ENCODE measurements at places on chromosomes 1 and 21.
A peak's percentile ranks its signal among the peaks of the same experiment; 100 is the strongest.

GRCh38 chr1:10694274-10694632, 102.2 kb downstream of the CASZ1 start:
- DNase-seq = peak; percentile 62

GRCh38 chr1:244659694-244660093, 6.8 kb downstream of the DESI2 start:
- no peak for DNase-seq

DNA sequence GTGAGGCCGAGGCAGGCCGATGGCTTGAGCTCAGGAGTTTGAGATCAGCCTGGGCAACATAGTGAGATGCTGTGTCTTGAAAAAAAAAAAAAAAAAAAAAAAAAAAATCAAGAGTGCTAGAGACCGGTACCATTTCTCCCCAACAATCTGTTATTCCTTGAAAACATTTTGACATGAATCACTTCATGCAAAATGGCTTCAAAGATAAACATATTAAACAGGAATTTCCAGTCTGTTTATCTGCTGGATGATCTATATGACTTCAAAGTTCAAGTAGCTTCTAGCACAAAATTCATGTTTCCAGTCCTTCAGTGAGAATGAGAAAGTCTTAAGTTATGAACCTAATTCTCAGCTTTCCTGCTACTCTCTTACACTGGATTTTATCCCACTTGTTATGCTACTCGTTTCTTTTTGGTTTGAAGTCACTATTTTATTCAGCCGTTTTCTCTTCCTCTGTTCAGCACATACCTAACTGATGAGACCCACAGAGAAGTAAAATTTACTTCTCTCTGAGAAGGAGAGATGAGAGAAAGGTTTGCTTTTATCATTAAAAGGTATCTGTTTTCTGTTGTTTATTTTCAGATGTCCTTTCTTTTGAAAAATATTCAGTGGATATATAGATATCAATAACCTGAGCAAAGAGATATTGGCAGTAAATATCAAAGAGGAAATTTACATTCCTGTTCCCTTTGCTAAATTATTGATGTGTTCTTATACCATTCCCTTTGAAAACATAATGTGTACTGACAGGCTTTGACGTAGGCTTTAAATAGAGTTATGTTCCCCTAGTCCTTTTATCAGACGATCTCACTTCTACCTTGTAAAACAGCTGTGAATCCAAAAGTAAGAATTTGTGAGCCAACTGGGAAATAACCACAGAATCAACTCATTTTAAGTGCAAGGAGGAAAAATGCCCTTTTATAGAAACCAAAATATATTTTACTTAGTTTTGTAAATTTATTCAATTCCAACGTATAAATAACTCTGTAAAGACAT, 38.2 kb downstream of the CD46 start:
- DNase-seq = no peak

- no peak for DNase-seq
Observed at GRCh38 chr1:21939650-21940374, 2.7 kb upstream of the HSPG2 start.

DNA sequence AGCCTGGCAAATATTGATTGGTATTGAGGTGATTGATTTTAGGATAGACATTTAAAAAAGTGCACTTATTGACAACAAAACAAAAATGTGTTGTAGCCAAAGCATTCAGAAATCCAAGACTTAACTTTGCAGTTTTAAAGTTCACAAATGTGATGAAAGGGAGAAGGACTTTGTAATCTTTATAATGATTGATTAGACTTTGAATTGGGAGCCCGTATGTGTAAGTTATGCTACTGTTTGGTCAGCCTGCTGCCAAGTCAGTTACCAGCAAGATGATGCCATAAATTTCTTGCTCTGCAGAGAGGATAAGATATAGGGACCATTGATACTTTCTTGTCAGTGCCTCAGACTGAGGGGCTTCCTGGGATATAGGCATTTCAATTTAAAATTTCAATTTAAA, 39.5 kb downstream of the TBX19 start:
- no peak for DNase-seq

DNA sequence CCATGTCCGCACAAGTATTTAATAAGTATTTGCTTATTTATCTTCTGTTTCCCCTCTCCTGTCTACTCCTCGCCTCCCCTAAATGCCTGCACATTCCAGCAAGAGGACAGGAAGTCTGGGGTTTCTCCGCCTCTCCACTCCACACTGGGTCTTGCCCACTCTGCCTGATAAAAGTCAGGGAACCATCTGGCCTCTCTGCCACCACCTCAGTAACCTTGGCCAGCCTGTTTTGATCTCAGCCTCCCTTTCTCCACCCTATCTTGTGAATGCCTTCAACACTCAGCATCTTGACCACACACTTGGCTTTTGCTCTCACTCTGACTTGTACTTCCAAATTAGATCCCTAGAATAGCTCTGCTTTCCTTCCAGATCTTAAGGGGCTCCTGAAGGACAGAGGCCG, 165.3 kb upstream of the UBE2U start:
- no peak for DNase-seq

- DNase-seq = no peak
Observed at GRCh38 chr1:21648352-21648730, 20.8 kb downstream of the RAP1GAP start.

DNA sequence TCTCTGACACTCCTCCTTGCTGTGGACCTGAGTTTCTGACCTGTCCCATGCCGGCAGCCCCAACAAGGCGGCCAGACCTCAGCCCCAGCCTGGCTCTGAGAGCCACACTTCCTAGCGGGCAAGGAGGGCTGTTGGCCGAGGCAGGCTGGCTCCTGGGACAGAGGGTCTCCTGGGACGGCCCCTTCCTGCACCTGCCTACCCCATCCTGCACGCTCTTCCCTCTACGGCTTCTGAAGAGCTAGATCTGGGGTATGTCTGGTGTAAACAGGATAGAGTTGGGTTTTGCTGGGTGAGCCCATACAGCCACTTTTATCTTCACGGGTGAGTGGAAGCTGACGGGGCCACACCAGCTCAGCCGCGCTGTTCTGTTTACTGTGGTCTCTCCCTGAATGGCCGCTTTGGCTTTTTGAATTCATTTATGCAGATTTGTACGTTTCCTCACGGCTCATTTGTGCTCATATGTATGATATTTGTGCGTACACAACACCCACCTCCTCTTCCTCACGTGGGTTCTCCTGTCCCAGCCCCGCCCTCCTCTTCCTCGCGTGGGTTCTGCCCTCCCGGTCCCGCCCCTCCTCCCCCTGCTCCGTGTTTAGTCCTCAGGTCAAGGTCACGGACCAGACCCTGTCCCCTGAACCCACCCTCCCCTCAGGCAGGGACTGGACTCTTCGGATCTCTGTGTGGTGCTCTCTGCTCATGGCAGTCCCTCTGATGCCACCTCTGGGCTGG, 34.7 kb upstream of the POFUT2 start:
- no peak for DNase-seq

DNA sequence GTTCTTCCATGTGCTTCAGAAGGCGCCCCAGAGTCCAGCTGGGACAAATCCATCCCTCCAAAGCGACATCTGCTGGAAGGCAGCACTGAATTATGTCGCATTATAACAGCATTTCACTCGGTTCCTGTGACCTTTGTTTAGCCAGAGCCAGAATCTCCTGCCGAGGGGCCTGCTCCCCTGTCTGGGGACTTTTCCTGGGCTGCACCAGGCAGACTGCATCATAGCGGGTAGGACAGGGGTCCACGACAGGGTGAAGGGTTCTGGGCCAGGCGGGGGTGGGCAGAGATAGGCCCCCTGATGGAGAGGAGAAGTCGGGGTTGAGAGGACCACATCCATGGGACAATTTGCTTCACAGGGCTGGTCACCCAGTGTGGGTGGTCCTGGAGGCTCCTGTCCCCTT, 276.9 kb downstream of the MATN1 start:
- DNase-seq = no peak

- no peak for DNase-seq
Observed at GRCh38 chr1:12475947-12476346, 142.1 kb downstream of the DHRS3 start.

DNA sequence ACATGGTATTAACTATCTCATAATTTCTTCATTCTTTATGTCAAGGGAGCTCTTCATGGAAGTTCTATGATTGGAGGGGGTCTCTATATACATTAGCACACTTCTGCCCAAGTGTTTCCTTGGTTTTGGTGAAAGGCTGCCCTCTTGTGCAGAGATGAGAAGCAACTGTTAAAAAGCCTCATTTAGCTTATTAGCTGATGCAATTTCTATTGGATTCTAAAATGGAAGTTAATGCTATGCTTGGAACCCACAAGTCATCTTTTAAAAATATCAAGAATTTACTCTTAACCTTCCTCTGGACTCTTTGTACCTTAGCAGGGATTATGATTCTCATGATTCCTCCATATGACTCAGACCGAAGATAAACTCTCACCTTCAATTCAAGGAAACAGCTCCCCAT, 328.9 kb downstream of the PTBP2 start:
- peak; percentile 68 for DNase-seq

- DNase-seq = no peak
Observed at GRCh38 chr1:2228157-2228594, at the start of gene SKI. Gene SKI (plus strand): TSS chr1:2228319. CDS start chr1:2228767, 448 bp downstream.

GRCh38 chr1:150256198-150256553, 1.4 kb upstream of the CA14 start:
- DNase-seq = peak; percentile 81

- DNase-seq = no peak
Observed at GRCh38 chr1:46484783-46485490, 4.7 kb upstream of the DMBX1 start.

DNA sequence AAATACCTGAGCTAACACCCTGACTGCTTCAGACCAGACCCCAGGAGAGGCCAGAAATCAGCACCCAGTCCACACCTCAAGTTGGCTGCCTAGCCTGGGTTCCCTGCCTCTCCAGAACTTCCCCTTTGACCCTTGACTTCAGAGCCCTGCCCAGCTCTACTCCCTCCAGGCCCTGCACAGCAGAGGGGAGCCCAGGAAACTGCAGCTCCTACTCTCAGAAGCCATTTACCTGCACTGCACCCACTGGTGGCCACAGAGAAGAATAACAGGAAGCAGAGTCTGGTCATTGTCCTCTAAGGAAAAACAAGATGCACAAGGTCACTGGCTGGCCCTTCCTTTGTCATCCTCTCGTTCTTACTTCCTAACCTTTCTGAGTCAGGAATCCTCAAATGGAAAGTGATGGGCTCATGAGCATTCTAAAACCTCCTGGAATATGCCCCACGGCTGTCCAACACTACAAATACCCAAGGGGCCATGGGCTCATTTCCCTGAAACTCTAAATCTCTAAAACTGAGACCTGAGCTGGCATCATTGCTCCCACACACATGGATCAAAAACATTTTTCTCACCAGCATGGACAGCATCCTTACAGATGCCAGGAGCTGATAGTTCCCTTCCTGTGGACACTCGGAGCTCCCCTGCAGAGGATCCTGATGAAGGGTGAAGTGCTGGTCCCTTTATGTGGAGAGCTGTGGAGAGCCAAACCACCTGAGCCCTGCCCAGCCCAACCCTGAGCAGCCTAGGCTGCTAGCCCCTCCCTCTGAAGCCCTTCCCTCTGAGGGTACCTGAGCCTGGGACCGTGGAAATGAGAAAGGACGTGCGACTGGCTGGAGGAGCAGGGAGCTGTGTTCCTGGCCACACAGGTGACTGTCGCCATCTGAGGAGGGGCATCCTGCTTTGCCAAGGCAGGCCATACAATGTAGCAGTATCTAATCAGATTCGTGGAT, at the start of gene ITLN2:
ITLN2 (minus strand) TSS at position 652 of the 947 bp plus-strand sequence; CDS start at position 584, 68 bp downstream.
- DNase-seq = peak; percentile 90

DNA sequence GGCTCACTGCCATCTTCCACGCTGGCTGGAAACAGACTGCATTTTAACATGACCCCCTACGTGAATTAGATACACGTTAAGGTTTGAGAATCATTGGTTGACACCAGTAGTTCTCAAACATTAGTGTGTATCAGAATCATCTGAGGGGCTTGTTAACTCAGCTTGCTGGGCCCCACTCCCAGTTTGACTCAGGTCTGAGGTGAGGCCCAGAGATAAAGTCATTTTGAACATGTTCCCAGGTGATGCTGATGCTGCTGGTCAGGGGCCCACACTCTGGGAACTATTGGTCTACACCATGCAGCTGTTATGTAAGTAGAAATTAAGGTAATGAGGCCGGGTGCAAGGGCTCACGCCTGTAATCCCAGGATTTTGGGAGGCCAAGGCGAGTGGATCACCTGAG, 1.3 kb downstream of the LSM10 start:
- no peak for DNase-seq

DNA sequence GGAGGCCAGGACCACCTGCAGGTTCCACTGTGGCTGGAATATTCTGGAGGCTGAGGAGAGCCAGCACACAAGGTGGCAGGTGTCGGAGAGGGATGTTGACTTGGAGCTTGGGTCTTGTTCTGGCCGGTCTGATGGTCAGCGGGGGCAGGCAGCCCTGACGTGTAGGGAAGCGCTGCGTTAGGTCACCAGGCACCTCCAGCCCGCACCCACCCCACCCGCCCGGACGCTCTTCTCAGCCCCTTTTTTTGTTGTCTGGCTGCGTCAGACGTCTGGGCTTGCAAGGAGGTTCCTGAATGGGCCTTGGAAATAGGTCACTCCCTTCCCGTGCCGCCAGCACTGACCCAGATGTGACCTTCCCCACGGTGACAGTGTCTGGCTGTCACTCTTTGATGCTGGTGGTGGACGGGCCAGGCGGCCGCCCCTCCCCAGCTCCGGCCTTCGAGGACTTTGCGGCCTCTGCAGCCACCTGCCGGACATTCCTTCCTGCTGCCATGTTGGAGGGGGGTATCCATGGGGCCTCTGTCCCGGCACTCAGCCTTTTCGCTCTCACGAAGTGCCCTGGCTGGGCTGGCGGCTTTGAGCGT, 30.1 kb downstream of the SPSB1 start:
- DNase-seq = no peak

DNA sequence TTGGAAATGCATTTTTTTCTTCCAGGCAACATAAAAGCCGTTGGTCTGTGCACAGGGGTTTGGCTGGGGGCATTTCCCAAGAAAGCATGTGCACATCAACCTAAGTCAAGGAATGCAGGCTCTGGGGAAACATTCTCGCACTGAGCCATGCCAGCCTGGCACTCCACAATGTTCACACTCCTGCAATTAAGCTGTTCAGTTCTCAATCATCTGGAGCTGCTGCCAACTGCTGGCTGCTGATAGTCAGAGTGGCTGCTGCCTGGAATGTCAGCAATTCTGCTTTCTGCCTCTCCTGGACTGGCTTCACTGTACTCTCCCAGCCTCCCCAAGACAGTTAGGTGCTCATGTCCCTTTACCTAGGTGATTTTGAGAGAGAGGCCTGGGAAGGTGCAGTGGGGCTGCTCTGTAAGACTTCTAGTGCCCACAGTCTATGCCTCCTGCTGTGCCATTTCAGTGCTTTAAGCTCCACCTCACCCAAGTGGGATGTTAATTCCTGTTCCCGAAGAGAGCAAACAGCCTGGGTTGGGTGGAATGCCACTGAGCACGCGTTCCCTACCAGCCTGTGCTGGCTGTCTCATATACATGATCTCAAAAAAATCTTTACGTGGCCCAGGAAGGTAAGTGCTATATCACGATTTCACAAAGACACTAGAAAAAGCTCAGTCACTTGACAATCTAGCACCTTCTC, 131.7 kb downstream of the BRINP2 start:
- DNase-seq = peak; percentile 7

DNA sequence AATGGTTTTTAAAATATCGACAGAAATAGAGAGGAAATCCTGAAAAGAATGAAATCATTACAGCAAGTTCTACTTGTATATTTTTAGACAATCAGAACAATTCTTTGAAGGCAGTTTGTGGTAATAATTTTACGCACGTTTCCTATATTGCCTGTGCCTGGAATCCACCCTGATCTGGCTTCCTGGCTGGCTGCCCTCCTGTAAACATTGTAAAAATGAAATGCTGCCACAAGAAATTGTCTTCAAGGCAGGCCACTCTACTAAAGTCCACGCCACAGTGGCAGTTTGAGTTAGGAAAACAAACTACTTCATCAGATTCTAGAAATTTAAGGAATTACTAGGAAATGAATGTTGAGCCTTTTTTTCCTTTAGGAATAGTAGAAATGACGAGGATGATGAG, 454.5 kb upstream of the NR5A2 start:
- no peak for DNase-seq

- DNase-seq = no peak
Observed at GRCh38 chr1:220550811-220551399, 23.0 kb downstream of the MARK1 start.
